ENCODE measurements at places on chromosomes 12 and 14. TPM values are rescaled to one million over a fixed set of nuclear protein-coding genes. Genes with fewer than 3 reads are reported as not detected.

Gene PCED1B
- 0.27 TPM for total RNA-seq

Gene ASB2
- total RNA-seq = 0.54 TPM

Gene MGP
- total RNA-seq = 20.6 TPM

Gene CLEC4A
- total RNA-seq = 0.27 TPM

Gene RTN1
- total RNA-seq = 527 TPM
